ENCODE measurements at places on chromosomes 13 and 19.

DNA sequence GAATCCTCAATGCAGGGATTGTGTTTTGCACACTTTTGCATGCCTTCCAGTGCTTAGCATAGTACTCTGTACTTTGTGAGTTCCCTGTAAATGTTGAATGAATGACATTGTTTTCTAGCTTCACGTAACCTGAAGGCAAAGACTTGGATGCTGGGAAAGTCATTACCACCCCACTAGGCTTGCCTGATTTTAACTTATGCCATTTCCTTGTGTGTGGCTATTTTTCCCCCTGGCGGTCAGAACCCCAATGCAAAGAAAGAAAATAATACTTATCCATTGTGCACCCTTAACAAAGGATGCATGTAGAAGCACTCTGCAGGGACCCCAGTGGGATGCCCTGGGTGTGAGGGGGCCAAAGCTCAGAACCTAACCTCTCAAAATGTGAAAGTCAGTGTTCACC is 1.2 kb upstream of the ENOX1 start:
- no peak for DNase-seq

DNA sequence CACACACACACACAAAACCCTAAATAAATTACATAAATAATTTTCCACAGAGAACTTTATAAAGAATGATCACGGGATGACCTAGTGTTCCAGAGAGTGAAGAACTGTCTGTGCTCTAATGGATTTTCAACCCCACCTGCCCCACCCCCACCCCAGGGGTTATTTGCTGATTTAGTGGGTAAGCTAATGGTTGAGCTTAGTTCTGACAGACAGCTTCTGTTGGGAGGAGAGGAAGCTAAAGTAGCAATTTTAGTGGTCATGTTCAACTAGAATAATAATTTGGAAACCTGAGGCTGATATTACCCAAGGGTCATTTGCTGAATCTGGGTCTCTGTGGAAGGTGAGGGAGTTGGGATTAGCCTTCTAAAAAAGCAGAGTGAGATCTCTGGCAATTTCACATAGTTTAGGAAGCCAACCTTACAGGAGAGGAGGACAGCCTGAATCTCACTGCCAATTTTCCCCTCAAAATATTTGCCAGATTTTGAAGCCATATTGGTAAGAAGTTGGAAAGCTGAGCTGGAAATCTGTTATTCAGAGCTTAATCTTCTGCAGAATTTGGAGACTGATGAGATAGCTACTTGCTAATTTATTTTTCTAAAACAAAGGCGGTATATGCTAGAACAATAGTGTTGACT is 68.7 kb downstream of the POSTN start:
- no peak for DNase-seq

DNA sequence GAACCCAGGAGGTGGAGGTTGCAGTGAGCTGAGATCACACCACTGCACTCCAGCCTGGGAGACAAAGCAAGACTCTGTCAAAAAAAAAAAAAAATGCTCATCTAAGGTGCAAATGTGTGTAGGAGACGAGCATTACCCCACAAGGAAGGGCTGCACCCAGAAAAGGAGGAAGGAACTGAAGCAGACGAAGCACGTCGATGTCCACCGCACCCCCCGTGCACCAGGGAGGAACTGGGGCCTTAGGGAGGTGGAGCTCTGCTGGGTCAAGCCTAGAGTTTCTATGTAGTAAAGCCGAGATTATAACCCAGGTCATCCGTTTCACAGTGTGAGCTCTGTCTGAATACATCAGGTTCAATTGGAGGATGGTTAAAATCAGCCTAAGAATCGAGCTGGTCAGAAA is 1.1 kb downstream of the VSTM1 start:
- no peak for DNase-seq

DNA sequence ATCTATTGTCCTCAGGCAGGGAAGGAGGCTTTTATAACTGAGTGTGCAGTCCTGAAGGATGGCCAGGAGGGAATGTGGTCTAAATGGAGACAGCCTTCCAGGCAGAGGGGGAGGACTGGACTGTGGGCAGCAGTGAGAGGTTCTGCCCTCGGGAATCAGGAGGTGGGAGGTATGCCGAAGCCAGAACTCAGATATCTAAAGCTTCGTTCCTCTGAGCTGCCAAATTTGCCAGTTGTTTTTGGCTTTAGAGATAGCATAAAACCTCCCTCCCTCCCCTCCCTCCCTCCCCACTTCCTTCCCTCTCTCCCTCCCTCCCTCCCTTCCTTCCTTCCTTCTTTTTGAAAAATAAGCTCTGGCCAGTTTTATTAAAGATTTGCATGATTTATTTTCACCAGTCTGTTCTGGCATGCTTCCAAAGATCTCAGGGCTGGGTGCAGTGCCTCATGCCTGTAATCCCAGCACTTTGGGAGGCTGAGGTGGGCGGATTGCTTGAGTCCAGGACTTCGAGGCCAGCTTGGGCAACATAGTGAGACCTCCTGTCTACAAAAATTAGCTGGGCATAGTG is 2.4 kb downstream of the MEDAG start:
- DNase-seq, result no peak

DNA sequence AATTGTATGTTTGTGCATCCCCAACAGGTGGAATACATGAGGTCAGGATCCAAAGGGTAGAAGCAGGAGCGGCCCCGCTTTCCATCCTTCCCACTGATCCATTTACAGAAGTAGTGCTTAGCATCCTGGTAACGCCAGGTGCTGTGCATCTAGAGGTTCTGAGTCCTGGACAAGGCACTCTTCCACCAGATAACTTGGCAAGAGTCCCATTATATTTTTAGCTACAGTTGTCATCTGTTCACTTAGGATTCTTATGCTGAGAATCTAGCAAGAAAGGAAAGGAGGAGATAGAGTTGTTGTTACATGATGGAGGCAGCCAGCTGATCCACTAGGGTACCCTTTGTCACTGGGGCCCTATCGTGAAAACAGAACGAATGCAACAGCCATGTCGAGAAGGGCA is 389.5 kb upstream of the ZNF507 start:
- no peak for DNase-seq

GRCh38 chr13:33845572-33846302 is 27.8 kb downstream of the RFC3 start:
- no peak for DNase-seq

GRCh38 chr13:33789066-33789606 is 28.8 kb upstream of the RFC3 start:
- no peak for DNase-seq

DNA sequence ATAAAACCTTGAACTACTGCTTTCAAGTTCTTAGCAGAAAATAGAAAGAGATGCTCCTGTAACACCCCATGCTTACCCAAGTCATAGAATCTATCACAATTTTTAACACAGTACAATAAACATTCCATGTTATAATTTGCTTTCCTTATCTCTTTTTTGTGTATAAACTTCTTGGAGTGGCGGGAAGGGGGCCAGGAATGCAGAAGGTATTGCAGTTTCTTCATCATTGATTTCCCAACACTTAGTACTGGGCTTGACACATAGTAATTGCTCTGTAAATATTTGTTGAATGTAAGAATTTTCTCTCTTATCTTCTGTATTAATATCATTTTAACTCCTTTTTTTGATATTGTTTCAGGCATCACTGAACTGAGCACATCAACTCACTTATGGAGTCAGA is 535.8 kb downstream of the KCTD12 start:
- no peak for DNase-seq

GRCh38 chr13:38866649-38867048 is 124.0 kb downstream of the STOML3 start:
- no peak for DNase-seq

GRCh38 chr19:2047076-2047448 is 4.0 kb downstream of the MKNK2 start:
- DNase-seq, result no peak

DNA sequence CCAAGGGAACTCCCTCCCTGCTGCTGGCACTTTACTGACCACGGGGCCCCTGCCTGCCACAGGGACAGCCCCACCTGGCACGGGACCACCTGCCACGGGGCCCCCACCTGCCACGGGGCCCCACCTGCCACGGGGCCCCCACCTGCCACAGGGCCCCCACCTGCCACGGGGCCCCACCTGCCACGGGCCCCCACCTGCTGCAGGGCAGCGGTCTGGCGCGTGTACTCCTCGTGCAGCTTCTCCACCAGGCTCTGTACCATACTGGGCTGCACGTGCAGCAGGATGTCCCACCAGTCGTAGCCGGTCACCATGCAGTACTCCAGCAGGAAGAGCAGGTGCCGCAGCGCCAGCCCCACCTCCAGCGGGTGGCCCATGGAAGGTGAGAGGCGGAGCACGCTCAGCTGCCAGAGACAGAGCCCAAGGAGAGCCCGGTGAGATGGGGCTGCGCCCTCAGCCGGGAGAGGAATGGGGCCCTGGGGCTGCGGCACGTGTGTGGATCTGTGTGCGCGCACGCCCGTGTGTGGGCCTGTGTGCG is 16.1 kb downstream of the MED16 start:
- no peak for DNase-seq

- DNase-seq, result no peak
Measured at GRCh38 chr19:5479958-5480357, 24.7 kb downstream of the ZNRF4 start.

DNA sequence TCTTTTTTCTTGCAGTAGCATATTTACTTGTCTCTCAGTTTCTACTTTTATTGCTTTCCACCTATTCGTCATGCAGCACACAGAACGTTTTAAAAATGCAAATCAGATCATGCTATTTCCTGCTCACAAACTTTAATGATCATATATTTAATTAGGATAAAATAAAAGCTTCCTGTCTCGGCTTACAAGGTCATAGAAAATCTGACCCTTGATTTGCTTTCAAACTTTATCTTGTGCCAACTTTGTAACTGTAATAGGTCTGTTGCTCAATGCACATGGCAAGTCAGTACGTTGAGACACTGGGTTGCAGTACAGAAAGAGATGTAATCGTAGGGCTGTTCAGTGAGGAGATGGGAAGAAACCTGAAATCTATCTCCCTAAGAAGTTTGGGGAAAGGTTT is 95.6 kb upstream of the CSNK1A1L start:
- no peak for DNase-seq
